PC-3 (cell line): ENCODE measurements at places on chromosomes 12 and 14. TPM values are rescaled to one million over a fixed set of nuclear protein-coding genes. Genes with fewer than 3 reads are reported as not detected.

The TUBA1B gene
- 4,374 and 4,720 TPM in 2 replicates for total RNA-seq

- no peak for DNase-seq
Observed at GRCh38 chr12:64551676-64552075, 58.6 kb upstream of the RASSF3 start.

- DNase-seq = no peak
Observed at GRCh38 chr14:94823556-94824341, 53.8 kb upstream of the GSC start.

- DNase-seq = no peak
Observed at GRCh38 chr14:69798339-69798735, 1.3 kb upstream of the SLC10A1 start.

DNA sequence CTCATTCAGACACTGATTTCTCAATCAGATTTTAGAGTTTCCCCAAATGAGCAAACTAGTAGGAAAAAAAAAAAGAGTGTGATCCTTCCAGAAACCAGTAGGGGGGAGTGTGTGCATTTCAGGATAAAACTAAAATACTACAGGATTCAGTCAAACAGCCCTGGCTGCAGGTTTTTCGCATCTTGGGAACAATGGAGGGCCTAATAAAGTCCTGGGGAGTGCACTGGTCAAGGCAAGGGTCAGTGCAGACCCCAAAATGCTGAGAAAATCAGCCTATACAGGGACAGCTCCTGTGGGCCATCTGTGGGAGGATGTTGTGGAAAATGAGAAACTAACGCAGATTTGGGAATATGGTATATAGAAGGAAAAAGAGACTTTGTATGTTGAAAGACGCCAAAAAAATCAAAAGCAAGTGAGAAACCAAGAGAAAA lies 22.2 kb upstream of the ABCD4 start:
- DNase-seq = peak; percentile 60

DNA sequence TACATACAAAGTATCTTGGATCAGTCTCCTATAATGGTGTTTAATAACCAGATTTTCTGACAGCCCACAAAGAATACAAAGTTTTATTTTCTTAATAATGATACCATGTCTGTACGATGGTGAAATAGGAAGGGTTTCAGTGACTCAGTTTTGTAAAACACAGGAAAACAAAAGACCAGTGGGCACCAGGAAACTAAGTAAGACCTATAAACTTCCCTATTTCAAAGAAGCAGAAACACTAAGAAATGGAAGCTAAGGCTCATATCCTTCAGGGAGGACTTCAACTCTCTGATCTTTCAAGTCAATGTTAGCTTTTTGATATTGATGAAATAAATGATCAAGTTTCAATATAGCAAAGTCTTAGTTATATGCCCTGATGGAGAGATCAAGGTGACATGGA lies 196.0 kb downstream of the DUSP6 start:
- DNase-seq = no peak

DNA sequence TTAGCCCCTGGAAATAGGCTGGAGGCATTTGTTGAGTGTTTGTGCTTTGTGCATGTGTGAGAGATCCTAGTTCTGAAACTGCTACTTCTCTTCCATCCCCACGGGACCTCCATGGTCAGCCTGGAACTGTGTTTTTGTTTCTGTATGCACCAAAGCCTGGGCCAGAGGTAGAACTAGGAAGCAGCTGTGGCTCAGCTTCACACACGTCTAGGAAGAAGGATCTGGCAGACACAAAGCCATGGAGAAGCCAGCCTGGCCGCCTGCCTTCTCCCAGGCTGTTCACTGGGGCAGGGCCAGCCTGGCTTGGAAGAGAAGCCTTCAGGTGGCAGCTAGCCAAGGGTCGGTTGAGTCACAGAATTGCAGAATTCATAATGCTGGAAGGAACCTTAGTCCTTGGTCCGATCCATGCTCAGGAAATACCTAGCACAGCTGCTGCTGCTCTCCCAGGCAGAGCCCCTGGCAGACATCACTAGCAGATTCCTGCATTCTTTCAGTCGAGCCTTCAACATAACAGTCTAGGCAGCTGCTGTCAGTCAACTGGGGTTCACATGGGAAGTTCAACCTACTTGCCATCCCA lies 27.0 kb downstream of the RIN3 start:
- peak; percentile 96 for DNase-seq
